ENCODE measurements at places on chromosomes 5 and 9.

GRCh38 chr9:110623462-110624025 is 44.0 kb upstream of the SVEP1 start:
- DNase-seq, result no peak

DNA sequence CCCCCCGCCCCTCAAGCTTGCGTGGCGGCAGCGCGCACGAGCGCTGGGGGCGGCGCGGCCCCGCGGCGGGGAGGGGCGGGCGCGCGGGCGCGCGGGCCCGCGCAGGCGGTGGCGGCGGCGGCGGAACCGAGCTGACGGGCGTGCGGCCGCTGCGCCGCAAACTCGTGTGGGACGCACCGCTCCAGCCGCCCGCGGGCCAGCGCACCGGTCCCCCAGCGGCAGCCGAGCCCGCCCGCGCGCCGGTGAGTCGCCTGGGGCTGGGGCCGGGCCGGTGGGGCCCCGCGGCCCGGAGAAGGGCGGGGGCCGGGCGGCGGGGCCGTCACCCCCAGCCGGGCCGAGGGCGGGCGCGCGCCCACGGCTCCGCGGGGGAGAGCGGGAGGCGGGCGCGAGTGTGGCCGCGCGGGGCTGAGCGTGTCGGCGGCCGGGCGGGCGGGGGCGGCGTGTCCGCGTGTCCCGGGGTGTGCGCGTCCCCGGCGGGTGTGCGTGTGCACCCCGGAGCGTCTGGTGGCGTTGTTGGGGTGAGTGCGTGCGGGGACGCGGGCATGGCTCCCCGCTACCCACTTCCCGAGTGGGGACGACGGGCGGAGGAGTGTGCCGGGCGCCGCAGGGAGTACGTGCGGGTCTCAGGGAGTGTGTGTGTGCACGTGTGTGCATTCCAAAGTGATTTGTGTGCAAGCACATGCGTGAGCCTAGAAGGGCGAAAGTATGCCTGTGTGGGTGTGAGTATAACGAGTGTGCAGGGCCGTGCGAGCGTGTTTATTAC is at the start of gene NEK6:
Gene NEK6 (plus strand): TSS at position 106 of the 763 bp plus-strand sequence. CDS start 44,016 bp downstream, outside the sequence.
- no peak for DNase-seq

GRCh38 chr9:137799630-137799983 is 78.0 kb upstream of the CACNA1B start:
- DNase-seq, result no peak

- DNase-seq, result no peak
These were observed 1290.8 kb upstream of the CDH9 start for GRCh38 chr5:28329176-28329575.

Measured in activated CD4-positive, alpha-beta T cell treated with anti-CD3 and anti-CD28 coated beads for 24 hours (primary cell).